ENCODE measurements at places on chromosomes 13 and 19. TPM values are rescaled to one million over a fixed set of nuclear protein-coding genes. Genes with fewer than 3 reads are reported as not detected.

DNA sequence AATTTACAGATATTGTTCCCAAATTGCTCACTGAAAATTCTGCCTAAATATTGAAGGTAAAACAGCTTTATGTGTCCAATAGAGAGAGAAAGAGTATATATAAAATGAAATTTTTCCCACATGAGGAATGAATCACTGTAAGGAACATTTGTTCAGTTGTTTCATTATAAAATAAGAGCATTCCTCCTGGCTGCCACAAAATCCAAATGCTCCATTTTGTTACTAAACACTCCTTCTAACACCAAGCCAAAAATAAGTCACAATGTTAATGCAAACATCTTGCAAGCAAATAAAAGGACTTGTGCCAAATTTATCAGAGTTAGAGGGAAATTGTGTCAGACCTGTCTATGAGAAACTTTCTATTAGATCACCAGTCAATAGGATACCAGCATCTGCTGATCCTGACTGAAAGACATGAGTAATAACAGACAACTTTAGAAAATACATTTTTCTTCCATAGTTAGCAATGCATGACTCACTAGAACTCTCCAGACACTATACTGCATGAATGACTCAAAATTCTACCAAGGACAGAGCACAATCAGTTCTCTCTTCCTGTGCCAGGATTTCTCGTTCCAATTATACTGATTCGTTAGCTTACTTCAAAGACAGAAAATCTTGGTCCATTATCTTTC, 83.5 kb upstream of the FNDC3A start:
- no peaks in the 10 kb centered on the region for H3K4me1 ChIP-seq
- no peak overlapping the region for H3K4me3 ChIP-seq
- no peaks in the 10 kb centered on the region for H3K27me3 ChIP-seq
- no peak overlapping the region for H3K27ac ChIP-seq

Gene PRDX2
- 108 TPM for total RNA-seq

Gene ICAM5
- total RNA-seq, result 0.22 TPM

DNA sequence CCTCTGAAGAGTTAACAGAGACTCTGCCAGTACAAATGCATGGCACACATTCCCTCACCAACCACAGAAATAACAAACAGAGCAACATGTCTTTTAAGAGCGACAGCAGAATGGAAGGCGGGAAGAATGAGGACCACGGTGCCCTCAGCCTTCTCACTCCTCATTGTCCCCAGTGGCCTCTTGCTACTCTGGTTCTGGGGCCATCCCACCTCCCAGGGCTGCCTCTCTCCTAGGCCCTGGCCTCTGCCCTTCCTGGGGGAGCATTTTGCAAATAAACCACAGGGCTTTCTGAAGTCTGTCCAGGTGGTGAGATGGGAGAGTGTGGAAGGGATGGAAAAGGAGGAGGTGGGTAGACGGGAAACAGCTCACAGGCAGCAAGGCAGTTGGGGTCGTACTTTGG, 28.3 kb downstream of the CYP2B6 start:
- H3K36me3 ChIP-seq, result no peaks in the 10 kb centered on the region
- H3K27ac ChIP-seq, result no peak overlapping the region
- no peaks in the 10 kb centered on the region for H3K27me3 ChIP-seq

Gene EFNA2
- total RNA-seq, result 0.22 TPM

All from pancreas (tissue), 10 donors.